ENCODE measurements at places on chromosomes 5 and 9.

DNA sequence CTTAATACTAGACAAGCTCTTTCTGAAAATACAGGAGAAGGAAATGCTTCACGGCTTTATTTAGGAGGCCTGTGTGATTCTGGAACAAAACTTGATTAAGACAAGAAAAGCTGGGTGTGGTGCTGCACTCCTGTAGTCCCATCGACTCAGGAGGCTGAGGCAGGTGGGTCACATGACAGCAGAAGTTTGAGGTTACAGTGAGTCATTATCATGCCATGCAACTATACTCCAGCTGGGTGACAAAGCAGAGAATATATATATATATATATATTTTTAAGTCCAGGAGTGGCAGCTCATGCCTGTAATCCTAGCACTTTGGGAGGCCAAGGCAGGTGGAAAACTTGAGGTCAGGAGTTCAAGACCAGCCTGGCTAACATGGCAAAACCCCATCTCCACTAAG lies 33.1 kb upstream of the SPIN1 start:
- no peak for DNase-seq

DNA sequence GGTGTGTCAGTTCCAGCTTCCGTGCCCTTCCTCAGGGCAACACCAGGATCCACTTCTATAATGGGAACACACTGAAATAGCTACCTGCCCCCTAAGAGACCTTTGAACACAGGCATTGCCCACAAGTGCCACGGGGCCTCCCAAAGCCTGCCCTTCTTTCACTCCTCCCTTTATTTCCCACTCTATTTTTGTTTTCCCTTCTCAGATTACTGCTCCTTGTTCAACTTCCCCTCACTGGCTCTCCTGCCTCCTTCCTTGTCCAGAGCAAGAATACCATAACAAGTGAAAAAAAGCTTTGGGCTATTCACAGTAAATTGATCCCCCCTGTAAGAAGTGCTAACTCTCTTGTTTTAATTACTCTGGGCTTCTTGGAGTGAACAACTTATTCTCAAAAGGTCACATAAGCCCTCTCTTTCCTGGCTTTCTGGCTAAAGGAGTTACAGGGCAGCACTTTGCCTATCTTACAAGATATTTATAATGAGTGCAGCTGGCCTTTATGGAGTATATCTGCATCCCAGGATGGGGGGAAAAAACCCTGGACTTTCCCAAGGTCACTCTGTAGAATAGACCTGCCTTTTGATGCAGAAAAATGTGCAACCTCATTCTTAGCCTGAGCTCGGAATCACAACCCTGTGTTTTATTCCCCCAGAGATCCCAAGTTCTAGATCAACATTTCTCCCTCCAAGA lies 11.3 kb downstream of the CTXN3 start:
- DNase-seq, result no peak

DNA sequence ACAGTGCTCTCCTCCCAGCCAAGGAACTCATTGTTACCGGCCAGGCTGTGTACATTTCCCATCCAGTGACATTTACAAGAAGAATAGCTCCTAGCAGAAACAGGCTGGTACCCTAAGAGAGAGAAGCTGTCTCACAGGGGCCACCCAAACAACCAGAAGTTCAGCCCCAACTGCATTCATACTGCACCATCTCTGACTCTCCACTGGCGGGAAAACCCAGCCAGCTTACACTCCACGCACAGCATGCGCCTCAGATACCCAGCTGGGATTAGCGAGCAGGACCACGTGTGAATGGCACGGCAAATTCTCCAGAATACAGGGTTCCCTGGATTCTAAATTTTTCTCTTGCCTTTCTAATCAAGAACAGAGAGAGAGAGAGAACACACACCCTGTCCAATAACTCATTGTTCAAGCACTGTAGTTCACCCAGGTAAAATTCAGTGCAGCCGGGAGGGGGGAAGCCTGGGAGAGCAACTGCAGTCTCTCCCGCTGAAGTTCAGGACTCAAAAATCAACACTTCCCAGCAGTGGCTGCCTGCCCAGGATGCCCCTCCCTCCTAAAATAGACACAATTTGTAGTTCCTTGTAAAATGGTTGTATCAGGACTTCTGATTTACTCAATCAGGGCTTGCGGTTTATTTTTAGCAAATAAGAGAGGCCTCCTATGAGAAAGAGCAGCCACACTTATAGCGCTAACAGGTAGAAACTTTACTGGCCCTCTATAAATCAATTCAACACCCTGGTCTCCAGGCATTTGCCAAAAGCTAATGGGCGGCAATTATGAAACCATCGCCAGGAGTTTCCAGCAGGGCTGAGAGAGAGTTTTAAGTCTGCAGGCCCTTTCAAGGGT lies 2.2 kb downstream of the COL23A1 start:
- DNase-seq, result no peak

- DNase-seq, result peak; percentile 41
These were observed 220.4 kb downstream of the ARRDC3 start for GRCh38 chr5:91162534-91163381.

DNA sequence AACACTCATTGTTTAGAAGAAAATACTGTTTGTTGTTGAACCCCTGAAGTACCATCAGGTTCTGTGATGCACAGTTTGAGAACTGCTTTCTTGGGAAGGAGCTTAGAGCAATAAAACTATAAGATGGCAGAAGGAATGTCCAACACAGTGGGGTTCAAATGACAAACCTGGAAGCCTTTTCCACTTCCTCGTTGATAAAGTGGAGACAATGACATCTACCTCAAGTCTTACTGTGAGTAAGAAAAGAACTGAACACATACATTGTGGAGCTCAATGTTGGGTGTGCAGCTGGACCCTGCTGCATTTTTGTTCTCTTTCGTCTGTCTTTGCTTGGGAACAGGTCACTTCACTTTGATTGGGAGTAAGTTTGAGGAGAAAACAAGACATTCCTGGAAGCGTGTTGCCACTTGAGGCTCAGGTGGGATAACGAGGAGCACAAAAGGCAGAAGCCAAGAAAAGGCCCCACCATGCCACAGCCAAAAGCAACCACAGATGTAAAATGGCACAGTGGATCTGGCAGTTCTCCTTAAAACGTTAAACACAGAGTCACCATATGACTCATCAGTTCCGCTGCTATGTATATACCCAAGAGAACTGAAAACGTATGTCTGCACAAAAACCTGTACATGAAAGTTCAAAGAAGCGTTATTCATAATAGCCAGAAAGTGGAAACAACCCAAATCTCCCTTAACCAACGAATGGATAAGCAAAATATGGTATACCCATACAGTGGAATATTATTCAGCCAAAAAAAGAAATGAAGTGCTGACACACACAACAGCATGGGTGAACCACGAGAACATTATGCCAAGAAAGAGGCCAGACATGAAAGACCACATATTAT lies 42.9 kb upstream of the SUB1 start:
- DNase-seq, result no peak

DNA sequence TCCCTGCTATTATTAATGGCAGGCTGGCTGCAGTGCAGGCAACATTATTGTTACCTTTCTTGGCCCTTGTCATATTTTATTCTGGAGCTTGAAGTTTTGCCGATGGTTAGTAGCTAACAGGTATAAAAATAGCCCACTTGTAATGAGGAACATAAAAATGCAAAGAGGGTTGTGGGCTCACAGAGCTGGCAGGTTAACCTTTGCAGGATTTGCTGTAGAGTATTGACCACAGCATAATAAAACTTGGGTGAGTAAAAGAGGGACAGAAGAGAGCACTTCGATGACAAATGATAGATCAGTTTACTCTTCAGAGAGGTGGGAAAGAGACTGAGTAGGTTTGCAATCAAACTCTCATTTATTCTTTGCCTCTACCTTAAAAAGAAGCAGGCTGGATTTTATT lies 49.7 kb upstream of the SGCD start:
- no peak for DNase-seq

DNA sequence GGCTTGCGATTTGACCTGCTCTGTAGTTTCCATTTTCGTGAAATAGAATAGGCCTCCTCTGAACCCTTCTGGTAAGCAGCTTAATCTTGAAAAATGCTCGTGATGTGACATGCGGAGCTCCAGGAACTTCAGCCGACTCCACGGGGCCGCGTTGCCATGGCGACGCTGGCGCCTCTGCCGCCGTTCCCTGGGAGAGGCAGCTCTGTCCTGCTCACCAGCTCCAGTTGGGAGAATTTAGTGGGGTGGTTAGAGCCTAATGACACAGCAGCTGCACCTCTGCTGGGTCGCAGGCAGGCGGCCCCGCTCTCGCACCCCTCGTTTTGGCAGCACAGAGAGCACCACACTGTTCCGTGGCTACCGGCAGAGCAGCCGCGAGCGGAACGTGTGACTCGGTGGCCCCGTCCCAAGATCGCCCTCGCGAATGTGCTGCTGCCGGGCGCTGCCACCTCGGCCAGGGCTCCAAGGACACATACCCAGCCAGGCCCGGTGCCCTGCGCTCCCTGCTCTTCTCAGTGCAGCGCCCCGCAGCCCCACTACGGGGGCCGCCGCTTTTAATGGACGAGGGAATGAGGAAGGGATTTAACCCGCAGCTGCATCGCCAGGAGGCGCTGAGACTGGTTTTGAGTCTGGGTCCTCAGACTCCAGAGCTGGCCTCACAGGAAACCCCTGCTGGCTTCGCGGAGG lies 131.2 kb upstream of the LMX1B start:
- DNase-seq, result no peak

DNA sequence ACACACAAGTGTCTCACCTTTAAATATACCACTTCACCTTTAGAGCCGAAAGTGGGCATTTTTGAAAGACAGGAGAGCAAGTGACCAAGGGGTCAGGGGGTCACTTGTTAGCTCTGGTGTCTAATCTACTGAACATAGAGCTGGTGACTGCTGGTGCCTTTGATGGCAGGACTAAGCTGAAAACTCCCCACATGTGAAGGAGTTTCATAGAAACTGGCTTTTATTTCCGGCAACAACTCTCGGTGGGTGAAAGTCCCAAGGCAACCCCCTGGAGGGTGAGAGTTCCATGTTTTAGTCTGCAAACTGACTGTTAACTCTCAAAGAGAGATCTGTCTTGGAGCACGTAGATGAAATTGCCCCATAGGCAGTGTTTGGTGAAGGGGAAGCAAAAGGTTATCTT lies 466.9 kb downstream of the DMRTA1 start:
- no peak for DNase-seq

GRCh38 chr9:111961009-111961408 lies 64.4 kb downstream of the UGCG start:
- no peak for DNase-seq

- DNase-seq, result no peak
These were observed 41.3 kb downstream of the ZNF474 start for GRCh38 chr5:122170620-122171019.

DNA sequence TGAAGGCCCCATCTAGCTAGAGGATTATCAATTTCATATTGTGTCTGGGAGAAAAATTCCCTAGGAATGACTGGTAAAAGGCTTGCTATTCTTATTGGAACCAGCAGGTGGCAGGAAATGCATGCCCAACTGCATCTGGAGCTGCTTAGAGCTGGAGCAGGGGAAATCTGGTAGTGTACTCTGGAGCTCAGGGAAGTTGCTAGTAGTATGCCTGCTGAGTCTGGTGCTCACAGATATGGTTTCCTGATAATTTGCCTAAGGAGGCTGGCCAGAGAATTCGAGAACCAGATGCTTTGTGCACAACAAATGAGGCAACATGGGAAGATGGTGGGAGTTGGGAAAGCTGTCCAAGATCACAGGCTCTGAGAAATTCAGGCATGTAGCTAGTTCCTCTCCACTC lies 53.7 kb downstream of the G3BP1 start:
- no peak for DNase-seq

- no peak for DNase-seq
These were observed 3.2 kb upstream of the ACOT12 start for GRCh38 chr5:81397176-81397575.

GRCh38 chr5:33114361-33114760 lies 326.4 kb upstream of the TARS1 start:
- DNase-seq, result no peak

- DNase-seq, result no peak
These were observed at the start of gene FYB1 for GRCh38 chr5:39219437-39219836. Gene FYB1 (minus strand): TSS chr5:39219563. CDS start chr5:39202960, 16,603 bp downstream.

GRCh38 chr9:2153630-2154217 lies 138.6 kb downstream of the SMARCA2 start:
- DNase-seq, result no peak

DNA sequence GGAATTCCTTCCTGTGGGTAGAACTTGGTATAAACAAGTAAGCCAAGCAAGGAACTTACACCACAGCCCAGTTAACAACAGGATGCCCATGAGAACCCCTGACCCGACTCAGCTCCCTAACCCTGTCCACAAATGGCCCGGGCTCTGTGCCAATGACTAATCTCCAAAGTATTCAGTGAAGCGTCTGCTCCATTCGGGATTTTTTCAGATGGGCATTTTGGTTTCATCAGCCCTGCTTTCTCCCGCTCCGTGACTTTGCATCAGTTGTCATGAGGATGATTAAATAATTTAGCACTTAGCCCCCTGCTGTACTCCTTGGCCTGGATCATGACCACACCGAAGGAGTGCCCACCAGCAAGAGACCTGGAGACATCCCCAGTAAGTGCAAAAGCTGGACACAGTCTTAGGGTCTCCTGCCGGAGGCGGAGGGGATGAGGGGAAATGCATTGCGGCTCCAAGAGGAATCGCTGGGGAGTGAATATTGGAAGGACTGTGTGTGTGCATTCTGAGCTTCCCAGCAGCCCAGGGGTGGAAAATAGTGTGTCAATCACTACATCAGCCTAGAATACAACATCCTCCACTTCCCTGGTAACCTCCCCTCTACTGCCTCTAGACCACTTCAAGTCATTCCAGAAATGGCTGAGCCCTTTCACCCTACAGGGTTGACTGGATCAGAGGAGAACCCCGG lies 41.4 kb upstream of the DNAH5 start:
- DNase-seq, result no peak

DNA sequence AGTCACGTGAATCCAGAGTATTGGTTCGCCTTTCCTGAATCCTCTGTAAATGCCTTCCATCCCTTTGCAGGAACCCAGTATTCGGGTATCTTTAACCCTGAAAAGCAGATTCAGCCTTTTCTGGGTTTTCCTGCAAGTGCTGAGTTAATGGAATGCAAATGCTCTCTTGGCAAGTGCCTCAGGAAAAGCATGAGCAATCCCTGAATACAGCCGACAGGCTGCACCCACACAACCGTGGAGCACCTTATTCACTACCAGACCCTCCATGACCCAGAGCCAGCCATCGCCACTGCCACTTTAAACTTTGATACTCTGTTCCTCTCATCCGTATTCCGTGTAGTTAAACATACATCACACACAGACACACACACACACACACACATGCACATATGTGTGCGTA lies 54.4 kb downstream of the ZNF622 start:
- no peak for DNase-seq

- peak; percentile 62 for DNase-seq
These were observed at the start of gene MAN2A1 for GRCh38 chr5:109689740-109690241. Gene MAN2A1 (plus strand): TSS chr5:109689927. CDS start chr5:109690418, 491 bp downstream.

DNA sequence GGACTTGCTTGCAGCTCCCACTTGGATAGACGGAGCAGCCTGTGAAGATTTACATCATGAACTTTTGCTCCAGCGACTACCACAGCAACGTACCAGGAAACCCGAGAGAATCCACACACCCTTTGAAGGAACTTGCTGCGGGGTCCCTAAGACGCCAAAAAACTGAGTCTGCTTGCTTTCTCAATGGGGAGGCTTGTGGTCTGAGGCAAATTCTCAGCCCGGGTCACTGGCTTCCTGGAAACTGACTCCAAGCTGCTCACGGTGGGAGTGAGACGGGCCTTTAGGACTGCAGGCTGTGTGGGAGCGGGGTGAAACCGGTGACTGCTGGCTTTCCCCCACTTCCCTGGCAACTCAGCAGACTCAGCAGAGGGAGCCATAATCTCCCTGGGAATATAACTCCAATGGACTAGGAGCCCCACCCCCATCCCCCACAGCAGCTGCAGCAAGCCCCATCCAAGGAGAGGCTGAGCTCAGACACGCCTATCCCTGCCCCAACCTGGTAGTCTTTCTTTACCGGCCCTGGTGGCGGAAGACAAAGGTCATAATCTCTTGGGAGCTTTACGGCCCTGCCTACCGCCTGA lies 466.0 kb downstream of the CAAP1 start:
- DNase-seq, result no peak
